ENCODE measurements at places on chromosomes 13 and 19.

DNA sequence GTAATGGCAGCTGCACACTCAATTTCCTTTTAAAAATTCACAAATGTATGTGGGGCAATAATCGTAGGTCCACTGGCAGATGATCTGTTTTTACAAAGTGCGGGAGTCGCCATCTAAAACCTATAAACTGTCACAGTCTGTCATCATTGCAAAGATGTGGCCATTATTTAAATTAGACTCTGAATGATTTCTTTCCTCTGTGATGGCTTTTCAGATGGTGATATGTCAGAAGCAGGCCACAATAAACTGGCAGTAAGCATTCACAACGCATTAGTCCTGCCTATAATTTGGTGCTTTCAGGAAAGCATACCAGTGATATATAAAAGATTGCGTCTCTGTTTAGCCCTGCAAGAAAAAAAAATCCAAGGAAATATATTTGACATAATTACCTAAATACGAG is 226.8 kb downstream of the TBC1D4 start:
- no peak for DNase-seq

DNA sequence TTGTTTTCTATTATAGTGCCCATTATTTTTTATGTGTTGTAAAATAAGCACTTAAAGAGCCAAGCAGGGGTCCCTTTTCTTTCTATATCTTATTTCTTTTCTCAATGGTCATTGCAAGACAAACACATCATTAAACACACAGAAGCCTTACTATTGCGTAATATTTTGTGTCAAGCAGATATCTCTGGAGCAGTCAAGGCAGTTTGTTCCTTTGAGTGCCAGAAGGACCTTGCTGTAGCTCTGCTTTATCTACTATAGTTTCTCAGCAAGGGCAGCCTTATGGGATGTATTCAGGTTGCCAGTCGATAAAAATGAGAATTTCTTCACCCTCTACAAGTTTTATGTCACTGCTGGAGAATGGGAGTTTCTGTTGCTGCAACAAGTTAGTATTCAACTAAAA is 319.3 kb downstream of the TDRD3 start:
- DNase-seq: no peak

GRCh38 chr19:45442778-45443461 is 19.2 kb upstream of the ERCC1 start:
- no peak for DNase-seq

DNA sequence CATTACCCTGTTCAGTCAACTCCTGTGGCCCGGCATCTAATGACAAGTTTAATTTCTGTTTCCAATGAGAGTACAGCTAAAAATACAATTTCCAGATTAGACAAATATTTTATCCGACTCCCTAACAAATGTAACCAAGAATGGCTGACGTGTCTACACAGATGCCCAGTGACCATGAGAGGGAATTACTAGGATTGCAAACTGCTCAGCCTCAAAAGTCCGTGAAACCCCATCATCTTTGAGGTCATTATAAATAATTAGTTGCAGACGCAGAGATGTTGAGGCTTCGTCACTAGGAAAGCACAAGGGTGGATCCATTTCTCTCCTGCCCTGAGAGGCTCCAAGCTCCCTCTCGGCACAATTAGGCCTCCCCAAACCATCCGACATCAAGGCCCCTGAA is 104.1 kb upstream of the ZNF507 start:
- DNase-seq: no peak

GRCh38 chr13:108859197-108860012 is 230.0 kb downstream of the MYO16 start:
- DNase-seq: no peak

DNA sequence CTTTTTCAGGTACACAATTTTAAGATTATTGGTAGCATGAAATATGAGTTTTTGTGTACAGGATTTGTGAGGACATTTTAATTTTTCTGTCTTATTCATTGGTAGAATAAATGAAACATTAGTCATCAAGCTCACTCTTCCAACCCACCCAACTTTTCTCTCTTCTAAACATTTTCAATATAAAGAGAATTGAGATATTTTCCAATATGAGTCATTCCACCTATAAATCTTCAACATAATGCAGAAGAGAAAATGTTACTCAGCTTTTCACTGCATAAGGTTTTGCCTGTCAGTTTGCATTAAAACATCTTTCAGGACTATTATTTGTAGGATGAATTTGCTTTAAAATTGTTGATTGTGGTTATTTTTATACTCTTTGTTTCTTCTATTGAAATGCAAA is 330.7 kb downstream of the PCDH20 start:
- DNase-seq: no peak

GRCh38 chr13:30440910-30441703 is 18.8 kb downstream of the UBE2L5 start:
- no peak for DNase-seq

DNA sequence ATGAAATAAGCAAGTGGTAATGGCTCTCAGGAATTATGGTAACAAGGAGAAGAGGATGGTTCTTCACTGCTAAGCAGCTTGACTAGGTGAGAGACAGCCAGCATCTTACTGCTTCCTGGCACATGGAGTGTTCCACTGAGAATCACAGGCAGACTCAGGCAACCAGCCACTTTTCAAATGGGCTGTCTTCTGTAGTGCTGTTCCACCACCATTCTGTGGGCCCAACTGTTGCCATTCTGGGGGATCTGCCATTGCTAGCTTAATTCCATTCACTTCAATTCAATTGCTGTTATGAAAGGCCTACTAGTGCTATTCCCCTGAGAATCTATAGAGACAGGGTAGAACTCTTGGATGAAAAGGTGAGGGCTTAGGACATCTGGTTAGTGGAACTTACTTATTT is 341.9 kb downstream of the KCNRG start:
- no peak for DNase-seq

DNA sequence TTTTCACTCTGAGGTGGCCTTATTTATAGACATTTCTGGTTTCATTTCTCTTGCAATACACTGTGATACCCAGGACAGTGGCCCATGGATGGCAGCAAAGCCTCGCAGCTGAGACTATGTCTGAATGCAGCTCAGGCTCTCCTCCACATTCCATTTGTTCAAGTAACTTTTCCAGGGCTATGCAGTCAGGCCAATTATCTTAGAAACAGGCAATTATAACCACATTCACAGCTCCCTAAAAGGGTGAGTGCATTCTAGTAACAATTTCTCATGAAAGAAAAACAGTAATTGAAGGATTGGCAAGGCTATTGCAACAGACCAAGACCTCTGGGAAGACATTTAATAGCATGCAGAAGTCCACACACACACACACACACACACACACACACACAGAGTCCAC is 264.0 kb downstream of the TBC1D4 start:
- no peak for DNase-seq

GRCh38 chr13:98201984-98202383 is 24.9 kb upstream of the RNF113B start:
- no peak for DNase-seq

- DNase-seq: no peak
These were observed at the start of gene SIGLEC9 for GRCh38 chr19:51124729-51125128. SIGLEC9 (plus strand) TSS chr19:51124906; CDS start chr19:51124975, 69 bp downstream.

GRCh38 chr19:38786572-38787265 is 2.3 kb upstream of the LGALS7B start:
- DNase-seq: no peak

DNA sequence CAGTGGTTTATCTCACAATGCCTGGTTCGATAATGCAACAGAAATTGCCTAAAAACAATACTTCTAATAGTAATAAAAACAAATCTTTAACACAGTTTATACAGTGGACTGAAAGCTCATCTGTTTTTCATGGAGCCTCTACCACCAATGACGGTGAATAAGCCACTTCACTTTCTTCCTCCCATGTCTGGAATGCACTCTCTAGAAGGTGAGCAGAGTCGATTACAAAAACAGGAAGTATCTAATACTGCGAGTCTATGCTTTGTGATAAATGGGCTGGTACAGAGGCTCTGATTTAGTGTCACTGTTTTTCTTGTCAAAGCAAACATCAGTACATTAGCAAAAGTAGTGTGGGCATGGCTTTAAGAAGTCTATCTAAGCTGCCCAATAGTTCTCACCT is 1348.6 kb upstream of the SLC10A2 start:
- no peak for DNase-seq

DNA sequence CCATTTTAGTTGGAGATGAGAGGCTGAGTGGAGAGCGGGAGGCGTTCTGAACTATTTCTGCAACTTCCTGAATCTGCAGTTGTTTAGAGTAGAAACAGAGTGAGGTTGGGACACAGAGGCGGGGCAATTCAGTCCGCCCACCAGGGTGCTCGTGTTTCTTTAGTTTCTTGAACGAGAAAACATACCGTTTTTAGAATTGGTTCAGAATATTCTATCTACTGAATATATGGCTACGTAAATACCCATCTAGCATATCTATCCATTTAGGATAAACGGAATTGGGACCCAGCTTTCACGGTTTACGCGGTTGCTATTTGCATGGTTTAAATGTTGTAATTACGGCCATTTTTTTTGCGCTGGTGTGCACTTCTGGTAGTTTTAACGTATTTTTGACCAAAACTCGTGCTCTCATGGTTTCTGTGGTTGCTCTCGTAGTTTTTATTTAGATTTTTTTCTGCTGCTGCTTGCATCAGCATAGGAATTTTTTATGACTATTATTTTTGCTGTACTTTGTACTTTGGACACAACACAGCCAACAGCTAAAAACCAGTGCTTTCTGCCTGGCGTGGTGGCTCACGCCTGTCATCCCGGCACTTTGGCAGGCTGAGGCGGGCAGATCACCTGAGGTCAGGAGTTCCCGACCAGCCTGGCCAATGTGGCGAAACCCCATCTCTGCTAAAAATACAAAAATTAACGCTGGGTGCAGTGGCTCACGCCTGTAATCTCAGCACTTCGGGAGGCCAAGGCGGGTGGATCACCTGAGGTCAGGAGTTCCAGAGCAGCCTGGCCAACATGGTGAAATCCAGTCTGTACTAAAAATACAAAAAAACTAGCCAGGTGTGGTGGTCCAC is 32.7 kb downstream of the TIMM13 start:
- no peak for DNase-seq

GRCh38 chr13:79222427-79223205 is 183.4 kb downstream of the RBM26 start:
- no peak for DNase-seq

DNA sequence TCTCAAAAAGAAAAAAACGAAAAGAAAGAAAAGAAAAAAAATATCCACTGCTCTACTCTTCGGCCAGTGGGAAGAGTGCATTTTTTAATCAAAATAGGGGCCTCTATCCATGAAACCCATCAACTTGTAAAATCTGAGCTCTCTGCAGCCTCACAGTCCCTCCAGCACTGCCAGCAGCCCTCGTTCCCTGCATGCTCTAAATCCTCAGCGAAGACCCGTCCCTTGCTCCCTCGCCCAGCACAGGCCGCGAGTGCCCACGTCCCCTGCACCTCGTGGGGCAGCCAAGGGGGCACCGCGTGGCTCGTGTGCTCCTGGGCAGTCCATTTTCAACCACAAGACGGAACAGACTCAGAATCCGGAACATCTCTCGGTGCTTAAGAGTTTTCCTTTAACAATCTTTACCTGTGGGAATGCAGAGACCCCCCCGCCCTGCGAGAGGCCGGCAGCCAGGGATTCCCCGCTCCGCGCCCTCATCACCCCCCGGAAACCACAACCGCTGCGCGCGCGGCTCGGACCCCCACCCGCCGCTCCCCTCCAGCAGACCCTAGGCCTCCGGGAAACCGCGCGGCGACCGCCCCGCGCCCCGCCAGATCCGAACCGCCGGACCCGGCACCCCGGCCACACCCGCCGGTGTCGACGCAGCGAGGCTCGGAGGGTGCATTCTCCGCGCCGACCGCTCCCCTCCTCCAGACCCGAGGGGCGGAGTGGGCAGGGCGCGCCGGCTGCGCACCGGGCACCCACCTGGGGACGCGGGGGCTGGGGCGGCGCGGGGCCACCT is 638 bp downstream of the ANKRD27 start:
- DNase-seq: no peak

- no peak for DNase-seq
These were observed 7.4 kb upstream of the CYP4F3 start for GRCh38 chr19:15633082-15633835.

DNA sequence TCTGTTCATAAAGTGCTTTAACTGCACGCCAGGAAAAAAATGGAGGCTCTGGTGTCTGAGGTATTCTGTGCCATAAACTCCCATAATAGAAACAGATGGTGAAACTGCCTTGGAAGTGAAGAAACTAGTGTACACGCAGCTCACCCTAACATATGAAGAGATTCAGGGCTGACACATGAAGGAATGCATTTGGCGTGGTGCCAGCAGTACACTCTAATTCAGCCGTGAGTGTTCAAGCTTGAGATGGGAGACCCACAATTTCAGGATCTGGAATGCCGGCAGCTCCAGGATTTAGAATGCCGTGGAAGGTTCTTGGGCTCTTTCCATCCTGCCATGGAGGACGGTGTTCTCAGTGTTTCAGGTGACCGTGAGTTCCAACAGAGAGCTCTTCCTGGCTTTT is 478.4 kb downstream of the TSHZ3 start:
- DNase-seq: no peak

- no peak for DNase-seq
These were observed 23.5 kb downstream of the SLC25A15 start for GRCh38 chr13:40812724-40813445.

DNA sequence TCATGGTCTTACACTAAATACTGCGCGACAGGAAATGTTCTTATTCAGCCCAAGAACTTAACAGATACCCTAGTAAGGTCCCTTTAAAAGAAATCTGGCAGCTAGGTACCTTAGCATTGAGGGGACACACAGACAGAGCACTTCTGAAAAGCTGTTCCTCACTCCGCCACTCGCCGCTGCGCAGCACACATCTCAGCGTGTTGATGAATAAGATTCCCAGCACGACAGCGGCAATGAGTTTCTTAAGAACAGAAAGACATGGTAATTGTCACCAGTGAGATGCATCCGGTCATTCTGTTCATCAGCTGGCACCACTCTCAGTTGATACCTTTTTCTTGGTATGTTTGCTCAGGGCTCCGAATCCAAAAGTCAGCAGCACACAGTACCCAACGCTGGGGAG is 39.9 kb downstream of the TMTC4 start:
- DNase-seq: no peak

- no peak for DNase-seq
These were observed 64.7 kb upstream of the STARD13 start for GRCh38 chr13:33349986-33350826.

DNA sequence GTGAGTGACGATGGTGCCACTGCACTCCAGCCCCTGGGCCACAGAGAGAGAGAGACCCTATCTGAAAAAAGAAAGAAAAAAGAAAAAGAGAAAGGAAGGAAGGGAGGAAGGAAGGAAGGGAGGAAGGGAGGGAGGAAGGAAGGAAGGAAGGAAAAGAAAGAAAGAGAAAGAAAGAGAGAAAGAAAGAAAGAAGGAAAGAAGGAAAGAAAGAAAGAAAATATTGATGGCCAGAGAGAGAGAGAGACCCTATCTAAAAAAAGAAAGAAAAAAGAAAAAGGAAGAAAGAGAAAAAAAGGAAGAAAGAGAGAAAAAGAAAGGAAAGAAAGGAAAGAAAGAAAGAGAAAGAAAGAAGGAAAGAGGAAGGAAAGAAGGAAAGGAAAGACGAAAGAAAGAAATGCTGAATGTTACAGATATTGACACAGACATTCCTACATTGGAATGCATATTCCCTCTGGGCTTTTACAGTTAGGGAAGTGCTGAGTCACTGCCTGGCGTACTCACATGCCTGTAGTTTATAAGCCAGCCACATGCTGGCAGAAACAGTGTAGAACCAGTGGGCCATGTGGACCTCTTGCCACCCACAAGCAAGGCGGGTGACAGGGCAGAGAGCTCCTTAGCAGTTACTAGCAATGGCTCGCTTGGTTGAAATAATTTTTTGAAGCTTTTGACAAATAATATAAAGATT is 34.6 kb upstream of the SLC46A3 start:
- DNase-seq: no peak

Data from activated CD4-positive, alpha-beta T cell treated with anti-CD3 and anti-CD28 coated beads, Interleukin-2, amount 50 U/mL, for 4 hours (primary cell).